ENCODE measurements at places on chromosomes 3 and 15.

- no peak for DNase-seq
These were observed 213.0 kb downstream of the FMN1 start for GRCh38 chr15:32981536-32981935.

- DNase-seq, result no peak
These were observed 67.7 kb downstream of the IFT80 start for GRCh38 chr3:160331127-160331937.

DNA sequence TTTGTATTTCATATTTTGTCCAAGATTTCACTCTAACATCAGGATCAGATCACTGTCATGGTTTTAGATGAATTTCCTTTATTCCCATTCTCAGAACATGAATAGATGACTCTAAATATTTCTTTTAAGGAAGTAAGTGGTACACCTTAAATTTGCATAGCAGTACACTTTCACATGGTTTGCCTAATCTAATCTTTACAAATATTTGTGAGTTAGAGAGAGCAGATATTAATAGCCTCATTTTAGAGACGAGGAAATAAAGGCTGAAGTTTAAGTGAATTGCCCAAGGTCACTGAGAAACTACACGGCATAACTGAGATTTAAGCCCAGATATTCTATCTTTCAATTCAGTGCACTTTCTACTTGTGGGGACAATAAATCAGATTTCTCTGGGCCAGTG is 14.2 kb downstream of the TERC start:
- DNase-seq, result no peak

GRCh38 chr3:40258555-40258954 is 51.0 kb upstream of the EIF1B start:
- DNase-seq, result no peak

All from CD4-positive, alpha-beta T cell treated with Interleukin-17A for 4 hours (primary cell).